Activated naive CD4-positive, alpha-beta T cell treated with anti-CD3 and anti-CD28 coated beads for 36 hours (primary cell): ENCODE measurements at places on chromosomes 13 and 19.
A peak's percentile ranks its signal among the peaks of the same experiment; 100 is the strongest.

- no peak for DNase-seq
These were observed 3.4 kb upstream of the PSMC4 start for GRCh38 chr19:39967561-39967960.

GRCh38 chr13:73984949-73985691 lies 149.1 kb downstream of the KLF12 start:
- DNase-seq = peak; percentile 95

DNA sequence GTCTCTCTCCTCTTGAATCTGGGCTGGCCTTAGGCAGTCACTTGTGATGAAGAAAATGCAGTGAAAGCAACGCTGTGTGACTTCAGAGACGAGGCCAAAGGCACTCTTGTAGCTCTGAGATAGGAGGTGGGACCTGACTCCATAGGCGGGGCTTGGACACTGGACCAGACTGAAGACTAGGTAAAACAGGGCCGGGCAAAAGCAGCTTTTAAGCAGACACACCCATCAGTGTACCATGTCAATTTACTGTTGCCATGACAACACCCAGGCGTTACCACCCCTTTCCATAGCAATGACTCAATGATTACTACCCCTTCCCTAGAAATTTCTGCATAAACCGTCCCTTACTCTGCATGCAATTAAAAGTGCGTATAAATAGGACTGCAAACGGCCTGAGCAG lies 6.6 kb upstream of the EID2 start:
- DNase-seq = no peak

GRCh38 chr19:6720369-6721137 lies at the start of gene C3:
C3 (minus strand) TSS chr19:6720650; CDS start chr19:6720589, 61 bp downstream.
- DNase-seq = no peak

- DNase-seq = no peak
These were observed 13.0 kb downstream of the NUDT15 start for GRCh38 chr13:48050550-48050949.

- DNase-seq = no peak
These were observed 125.7 kb upstream of the NBEA start for GRCh38 chr13:34816245-34816884.

DNA sequence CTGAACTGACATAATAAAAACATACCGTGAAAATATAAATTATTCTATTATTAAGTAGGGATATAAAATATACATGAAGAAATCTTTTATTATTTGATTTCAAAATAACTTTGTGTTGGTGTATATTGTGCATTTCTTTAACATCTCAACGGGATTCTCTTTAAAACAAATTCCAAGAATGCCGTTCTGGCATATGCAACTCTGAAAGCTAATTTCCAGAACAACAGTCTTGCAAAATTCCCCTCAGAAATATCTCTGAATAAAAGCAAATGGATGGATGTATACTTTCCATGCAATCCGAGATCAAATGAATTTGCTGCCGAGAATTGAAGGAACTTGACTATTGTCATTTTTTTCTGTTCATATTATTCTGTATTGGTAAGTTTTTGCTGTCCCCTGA lies 1579.8 kb downstream of the PCDH9 start:
- no peak for DNase-seq

DNA sequence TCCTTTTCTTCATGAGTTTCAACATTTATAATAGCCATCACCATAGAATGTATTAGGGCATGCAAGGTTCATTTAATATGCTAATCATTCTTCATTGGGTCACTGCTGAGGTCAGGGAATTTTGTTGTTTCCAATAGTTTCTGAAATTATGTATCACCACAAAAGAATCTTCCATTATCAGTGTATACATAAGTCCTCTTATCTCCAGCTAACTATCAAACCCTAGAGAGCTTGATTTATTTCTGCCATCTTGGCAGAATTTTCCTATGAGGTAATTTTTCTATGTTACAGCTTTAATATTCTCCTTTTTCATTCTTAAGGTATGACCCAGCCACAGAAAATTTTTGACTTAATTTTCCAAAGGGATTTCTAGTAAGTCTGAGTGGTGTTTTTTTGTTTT lies 415.0 kb upstream of the SLITRK1 start:
- no peak for DNase-seq

DNA sequence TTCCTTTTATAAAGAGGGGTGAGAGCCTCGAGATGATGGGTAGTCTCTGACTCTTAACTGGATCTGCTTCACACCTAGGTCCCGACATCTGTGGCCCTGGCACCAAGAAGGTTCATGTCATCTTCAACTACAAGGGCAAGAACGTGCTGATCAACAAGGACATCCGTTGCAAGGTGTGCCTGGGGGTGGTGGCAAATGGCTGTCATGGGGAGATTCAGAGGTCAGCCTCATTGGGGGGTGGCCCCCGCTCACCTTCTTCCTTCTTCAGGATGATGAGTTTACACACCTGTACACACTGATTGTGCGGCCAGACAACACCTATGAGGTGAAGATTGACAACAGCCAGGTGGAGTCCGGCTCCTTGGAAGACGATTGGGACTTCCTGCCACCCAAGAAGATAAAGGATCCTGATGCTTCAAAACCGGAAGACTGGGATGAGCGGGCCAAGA lies 1.6 kb downstream of the CALR start:
- no peak for DNase-seq

DNA sequence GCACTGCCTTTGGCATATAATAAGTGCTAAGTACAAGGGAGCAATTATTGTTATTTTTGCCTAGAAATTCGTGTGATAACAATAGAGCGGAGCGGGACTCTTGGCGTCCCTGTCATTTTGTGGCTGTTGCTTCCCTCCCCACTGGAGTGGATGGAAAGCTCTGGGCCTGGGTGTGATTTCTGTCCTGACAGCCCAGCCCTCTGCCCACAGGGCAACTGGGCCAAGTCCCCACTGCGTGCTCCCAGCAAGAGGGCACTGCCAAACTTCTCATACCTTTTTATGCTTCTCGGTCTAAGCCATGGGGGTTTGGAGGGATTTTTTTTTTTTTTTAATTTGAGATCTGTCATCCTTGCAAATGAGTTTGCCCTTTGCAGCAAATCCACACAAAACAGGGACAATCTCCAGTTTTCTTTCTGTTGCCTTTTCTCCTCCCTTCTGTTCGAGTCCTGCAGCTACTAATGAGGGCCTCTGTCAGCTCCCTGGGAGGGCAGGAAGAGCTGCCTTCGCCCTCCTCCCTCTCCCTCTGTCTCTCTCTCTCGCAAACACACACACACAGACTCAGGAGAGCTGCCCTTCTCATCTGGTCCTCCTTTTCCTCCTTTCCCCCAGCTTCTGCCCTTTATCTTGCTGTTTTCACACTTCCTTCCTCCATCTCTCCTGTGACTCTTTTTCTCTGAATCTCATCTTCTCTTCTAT lies 103.9 kb downstream of the DNAJC15 start:
- DNase-seq = no peak

- no peak for DNase-seq
These were observed 16.9 kb downstream of the TFDP1 start for GRCh38 chr13:113601166-113602070.

- no peak for DNase-seq
These were observed 98.1 kb upstream of the IRS2 start for GRCh38 chr13:109884462-109884861.

DNA sequence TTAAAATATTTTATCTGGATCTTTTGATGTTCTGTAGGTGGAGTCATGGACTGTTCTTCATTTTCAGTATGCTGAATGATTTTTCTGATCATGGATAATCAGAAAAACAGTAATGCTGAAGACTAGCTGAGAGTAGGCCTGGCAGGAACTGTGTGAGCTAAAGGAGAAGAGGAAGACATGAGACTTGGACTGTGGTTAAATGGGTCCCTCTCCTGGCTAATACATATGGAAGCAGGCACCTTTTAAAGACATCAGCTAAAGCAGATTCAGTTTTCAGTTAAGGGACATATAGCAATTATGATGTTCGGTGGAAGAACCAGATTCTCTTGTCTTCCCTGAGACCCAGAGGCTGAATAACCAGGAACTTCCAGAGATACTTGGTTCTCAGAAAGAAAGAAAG lies 169.4 kb downstream of the OLFM4 start:
- DNase-seq = no peak

GRCh38 chr19:34573226-34573864 lies 91.8 kb downstream of the WTIP start:
- DNase-seq = no peak

- DNase-seq = no peak
These were observed 152.2 kb upstream of the CSNK1A1L start for GRCh38 chr13:37257706-37258105.

DNA sequence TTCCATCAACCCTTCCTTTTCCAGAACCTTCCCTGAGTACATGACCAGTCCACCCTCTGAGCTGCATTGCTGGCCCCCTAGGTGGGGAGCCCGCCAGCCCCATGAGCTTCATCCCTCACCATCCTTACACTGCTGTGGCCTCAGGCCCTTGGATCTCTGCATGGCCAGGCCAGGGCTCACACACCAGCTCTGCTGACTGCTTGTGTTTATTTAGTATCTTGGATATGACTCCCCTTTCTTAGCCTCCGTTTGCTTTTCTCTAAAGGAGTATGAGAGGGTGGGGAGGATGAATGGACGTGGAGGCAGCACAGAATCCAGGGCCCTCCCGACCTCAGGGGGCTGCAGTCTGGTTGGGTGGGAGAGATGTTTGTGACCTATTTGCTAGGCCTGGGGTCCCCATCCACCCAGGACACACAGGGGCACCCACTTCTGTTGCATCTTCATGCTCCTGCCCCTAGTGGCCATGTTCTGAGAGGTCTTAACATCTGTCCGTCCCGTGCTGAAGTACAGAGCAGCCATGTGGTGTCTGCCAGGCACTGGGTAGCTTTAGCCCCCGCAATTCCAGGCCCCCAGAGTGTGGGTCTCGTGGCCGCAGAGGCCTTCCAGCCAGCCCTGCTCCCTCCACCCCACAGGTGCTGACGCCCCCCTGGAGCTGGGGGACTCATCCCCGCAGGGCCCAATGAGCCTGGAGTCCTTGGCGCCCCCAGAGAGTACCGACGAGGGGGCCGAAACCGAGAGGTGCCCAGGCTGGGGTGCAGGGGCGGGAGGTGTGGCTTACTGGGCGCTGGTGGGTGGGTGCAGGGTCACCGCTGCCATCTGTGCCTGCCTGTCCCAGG lies 13.0 kb downstream of the ARHGEF1 start:
- no peak for DNase-seq

DNA sequence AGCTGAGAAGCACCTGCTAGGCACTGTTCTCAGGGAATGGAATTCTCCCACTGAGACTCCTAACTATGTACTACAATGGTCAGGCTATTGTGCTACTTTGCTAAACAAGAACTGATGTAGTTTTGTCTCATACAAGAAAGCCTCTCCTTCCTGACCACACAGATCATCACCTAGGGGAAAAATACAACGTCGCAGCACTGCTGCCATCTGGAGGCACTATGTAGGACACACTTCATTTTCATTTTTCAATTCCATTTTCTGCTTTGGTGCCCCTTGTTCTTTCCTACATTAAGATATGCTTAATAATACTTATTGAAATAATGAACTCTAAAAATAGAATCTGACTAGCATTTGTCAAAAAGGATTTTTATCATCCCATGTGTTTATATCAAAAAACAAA lies 21.1 kb downstream of the PROSER1 start:
- peak; percentile 19 for DNase-seq

GRCh38 chr19:14514215-14514863 lies 3.9 kb downstream of the DNAJB1 start:
- no peak for DNase-seq

- DNase-seq = no peak
These were observed 26.4 kb downstream of the GRTP1 start for GRCh38 chr13:113337556-113337955.

DNA sequence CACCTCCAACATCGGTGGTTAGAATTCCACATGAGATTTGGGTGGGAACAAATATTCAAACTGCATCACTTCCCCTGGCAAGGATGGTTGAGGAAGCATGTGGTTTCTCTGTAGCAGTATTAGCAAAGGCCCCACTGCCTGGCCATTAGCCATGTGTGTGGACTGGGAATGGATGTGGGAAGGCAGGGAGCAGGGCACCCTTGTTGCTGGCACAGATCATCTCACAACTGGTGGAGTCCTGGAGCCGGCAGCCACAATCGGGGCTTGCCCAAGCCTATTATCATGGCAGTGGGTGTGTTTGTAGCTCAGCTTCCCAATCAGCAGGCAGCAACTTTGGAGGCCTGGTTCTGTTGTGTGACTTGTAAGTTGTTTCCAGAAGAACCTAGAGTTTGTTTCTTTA lies 391.9 kb downstream of the DLEU7 start:
- DNase-seq = no peak

- DNase-seq = no peak
These were observed 30.2 kb upstream of the CCNE1 start for GRCh38 chr19:29781386-29782259.
